ENCODE measurements at places on chromosomes 7 and 10.

GRCh38 chr10:86545101-86545500 lies 23.5 kb upstream of the WAPL start:
- DNase-seq = no peak

- no peak for DNase-seq
Measured at GRCh38 chr10:62613424-62613823, 191.1 kb upstream of the ADO start.

DNA sequence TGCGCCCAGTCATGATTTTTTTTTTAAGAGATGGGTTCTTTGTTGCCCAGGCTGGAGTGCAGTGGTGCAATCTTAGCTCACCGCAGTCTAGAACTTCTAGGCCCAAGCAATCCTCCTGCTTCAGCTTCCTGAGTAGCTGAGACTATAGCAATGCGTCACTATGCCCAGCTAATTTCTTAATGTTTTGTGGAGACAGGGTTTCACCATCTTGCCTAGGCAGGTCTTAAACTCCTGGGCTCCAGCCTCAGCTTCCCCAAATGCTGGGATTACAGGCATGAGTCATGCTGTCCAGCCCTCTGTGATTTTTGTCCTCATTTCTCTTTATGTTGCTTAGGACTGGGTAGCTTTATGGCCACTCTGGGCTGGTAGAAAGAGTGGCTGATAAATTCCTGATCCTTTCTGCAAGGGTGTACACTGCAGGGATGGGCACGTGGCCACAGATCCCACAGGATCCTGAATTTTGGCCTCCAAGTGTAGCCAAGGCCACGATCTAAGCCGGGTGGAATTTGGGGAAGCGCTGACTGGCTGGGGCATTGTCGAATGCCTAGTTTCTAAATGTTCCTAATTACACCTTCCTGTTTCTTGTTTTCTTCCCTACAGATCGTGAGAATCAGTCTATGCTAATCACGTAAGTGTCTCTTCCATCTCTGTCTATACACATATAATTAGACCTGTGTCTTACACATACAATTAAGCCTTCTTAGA lies 24.1 kb upstream of the MYH16 start:
- DNase-seq = no peak

DNA sequence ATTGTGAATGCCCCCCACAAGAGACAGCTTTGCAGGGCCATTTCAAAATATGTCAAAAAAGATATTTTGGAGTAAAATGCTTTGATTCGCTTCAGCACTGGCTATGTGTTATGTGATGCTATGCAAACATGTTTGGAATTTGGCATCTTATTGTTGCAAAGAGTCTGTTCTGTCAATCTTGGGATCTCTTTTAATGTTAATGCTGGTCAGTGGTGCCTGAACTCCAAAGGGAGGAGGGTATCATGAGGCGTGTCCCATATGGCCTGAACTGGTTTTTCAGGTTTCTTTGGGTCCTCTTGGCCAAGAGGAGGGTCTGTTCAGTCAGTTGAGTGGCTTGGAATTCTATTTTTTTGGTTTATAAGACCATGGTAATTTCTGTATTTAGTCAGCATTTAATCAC lies 81.4 kb downstream of the HECW1 start:
- DNase-seq = no peak

GRCh38 chr7:36155811-36156361 lies 2.8 kb downstream of the EEPD1 start:
- no peak for DNase-seq

- no peak for DNase-seq
Measured at GRCh38 chr7:149867762-149868622, 5.8 kb upstream of the ATP6V0E2 start.
